ENCODE measurements at places on chromosomes 12 and 14.

- no peak for DNase-seq
Observed at GRCh38 chr14:94685166-94685581, 73.0 kb downstream of the SERPINA3 start.

DNA sequence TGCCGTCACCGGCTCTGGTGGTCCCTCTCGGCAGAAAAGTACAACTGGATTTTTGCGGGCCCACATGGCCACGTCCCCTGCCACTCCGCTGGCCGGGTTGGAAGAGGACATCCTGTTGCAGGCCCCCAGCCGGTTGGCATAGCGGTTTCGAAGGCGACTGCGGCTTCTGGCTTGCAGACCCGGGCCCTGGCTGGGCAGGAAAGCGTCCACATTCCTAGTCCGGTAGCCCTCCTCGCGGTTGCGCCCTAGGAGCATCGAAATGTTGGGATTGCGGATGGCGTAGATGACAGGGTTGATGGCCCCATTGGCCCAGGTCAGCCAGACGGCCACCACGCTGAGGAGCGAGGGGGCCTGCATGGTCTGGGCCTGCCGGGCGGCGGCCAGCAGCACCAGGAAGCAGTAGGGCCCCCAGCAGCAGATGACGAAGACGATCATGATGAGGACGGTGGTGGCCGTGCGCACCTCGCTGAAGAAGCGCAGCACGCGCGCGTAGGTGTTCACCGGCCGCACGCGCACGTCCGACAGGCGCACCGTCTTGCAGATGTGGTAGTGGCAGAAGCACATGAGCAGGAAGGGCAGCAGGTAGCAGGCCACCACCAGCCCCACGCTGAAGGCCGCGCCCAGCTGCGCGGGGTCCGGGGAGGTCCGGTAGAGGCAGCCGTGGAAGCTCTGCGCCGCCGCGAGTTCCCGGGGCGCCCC lies 1.2 kb downstream of the GPR135 start:
- DNase-seq: no peak

DNA sequence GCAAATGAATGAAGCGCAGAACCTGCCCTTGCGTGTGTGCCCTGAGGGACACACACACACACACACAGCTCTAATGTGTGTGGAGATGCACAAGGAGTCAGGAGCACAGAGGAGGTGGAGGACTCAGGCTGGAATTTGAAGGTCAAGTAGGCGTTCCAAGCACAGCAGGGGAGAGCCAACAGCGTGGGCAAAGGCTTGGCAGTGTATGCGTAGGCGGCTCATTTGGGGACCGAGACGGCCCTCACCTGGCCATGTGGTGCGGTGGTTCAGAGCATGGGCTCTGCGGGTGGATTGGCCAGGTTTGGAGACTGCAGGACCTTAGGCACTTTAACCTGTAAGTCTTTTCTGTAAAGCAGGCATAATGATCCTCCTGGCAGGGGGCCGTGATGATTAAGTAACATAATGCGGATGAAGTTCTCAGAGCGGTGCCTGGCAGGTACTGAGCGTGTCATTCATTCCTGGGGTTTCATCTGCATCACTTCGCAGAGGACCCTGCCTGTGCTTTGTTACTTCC lies 69.5 kb upstream of the SLC24A4 start:
- no peak for DNase-seq

DNA sequence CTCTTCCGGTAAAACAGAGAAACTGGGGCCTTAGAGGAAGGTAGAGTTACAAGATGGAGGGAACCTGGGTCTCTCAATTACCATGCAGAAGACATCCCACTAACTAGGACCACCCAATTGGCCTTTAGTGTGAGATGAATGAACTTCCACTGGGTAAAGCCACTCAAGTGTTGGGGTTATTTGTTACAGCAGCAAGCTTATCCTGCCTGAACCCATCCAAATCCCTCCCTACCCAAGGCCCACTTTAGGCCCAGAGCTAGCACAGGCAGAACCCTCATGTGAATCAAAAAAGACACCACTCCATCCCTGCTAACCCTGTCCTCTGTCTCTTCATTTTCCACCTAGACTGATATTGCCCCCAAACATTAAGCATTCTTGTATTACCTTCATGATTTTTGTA lies 746.7 kb upstream of the TBX3 start:
- no peak for DNase-seq

DNA sequence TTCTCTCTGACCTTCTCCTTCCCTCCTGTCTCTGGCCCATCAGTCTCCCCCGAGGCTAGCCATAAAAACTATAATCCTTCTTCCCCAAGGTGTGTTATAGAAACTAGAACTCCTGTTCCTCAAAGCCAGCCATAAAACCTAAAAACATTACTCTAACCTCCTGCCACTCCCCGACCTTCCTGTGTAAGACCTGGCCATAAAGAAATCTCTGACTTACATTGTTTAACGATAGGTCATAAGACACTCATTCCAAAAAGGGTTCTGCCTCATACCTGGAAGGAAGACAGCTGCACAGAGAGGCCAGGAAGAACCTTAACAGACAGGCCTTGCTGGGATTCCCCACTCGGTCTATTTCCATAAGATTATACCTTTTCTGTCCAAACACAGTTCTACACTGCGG lies 70.9 kb upstream of the EEA1 start:
- no peak for DNase-seq
